ENCODE measurements at places on chromosomes 12 and 14.

DNA sequence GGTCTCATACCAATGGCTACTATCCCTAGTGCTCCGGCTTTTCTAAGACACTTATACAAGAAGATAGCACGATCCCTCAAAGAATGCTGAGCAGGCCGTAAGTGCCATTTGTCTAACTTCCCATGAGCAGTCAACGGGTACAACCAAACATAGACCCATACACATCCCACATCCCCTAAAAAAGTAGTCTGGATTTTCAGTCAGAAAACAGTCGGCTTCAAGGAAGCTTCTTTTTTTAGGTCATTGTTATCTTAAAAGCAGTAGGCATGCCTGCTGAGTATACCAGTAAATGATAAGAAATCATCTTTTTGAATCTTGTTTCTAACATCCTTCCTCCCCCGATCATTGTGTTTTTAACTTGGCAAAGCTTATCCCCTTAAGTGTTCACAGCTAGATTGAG, 19.8 kb downstream of the OSBPL8 start:
- no peak for DNase-seq

GRCh38 chr12:50984586-50985298, 32.4 kb downstream of the HIGD1C start:
- no peak for DNase-seq

DNA sequence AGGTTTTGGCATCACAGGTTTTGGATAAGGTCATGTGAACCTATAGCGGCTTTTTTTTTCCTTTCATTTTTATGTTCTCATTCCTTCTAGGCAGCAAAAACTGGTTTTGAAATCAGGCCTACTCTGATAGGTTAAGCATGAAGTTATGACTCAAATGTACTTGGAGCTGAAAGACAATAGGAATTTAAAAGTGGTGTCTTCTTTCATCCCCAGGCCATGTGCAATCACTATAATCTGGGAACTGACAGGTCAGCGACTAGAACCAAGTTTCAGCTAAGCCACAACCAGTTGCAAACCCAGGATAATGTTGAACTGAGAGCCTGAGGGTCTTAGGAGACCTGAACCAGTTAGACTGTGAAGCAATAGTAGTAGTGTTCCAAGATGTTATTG, 74.3 kb downstream of the ANO6 start:
- DNase-seq, result no peak

GRCh38 chr12:77540097-77540496, 290.6 kb upstream of the NAV3 start:
- DNase-seq, result no peak

- DNase-seq, result peak; percentile 45
Measured at GRCh38 chr14:94173885-94174603, at the start of gene PPP4R4. Gene PPP4R4, plus strand, starts transcription at chr14:94174322. Its CDS starts 144 bp downstream, at chr14:94174466.

Data from MV-4-11 (cell line).